Occipital lobe (tissue), 3 donors: ENCODE measurements at places on chromosomes 4 and X. TPM values are rescaled to one million over a fixed set of nuclear protein-coding genes. Genes with fewer than 3 reads are reported as not detected.

GRCh38 chr4:104330125-104330905 lies 164.4 kb downstream of the CXXC4 start:
- no peak for DNase-seq

GRCh38 chr4:158710814-158711213 lies 12.4 kb downstream of the PPID start:
- no peak for DNase-seq

- DNase-seq: no peak
These were observed 50.9 kb downstream of the MED28 start for GRCh38 chr4:17665346-17665745.

GRCh38 chr4:947491-947971 lies 15.3 kb downstream of the TMEM175 start:
- no peak for DNase-seq

DNA sequence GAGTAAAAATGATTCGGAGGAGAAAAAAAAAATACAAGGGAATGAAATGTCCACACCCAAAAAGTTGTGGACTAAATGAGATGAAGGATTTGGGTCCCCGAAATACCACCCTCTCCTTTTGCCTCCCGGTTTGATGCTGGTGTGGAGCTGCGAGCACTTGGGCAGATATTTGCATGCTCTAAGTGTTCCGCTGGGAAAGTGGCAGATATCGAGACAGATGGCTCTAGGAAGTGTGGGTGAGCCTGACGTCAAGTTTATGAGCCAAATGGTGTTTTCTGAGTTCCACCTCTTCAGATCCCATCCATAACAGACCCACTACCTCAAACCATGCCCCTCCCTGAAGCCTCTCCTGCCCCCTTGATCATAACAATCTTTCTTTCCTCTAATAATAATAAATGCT lies 228.6 kb downstream of the QDPR start:
- DNase-seq: peak; percentile 32

The MAGEA9 gene
- not detected for total RNA-seq

The PRKX gene
- 16.4 TPM for total RNA-seq

The CCSER1 gene
- 246 TPM for total RNA-seq

The SLITRK4 gene
- 62.1 TPM for total RNA-seq

The P2RY4 gene
- 0.16 TPM for total RNA-seq

The FRMPD4 gene
- 34.5 TPM for total RNA-seq

The GABRQ gene
- 0.47 TPM for total RNA-seq

The TAF7L gene
- total RNA-seq: 0.16 TPM
